ENCODE measurements at places on chromosomes 16 and 17.

GRCh38 chr17:72863526-72864211 is 228.8 kb downstream of the SLC39A11 start:
- no peak for DNase-seq

GRCh38 chr17:31318851-31319661 is 2.4 kb downstream of the EVI2A start:
- DNase-seq: no peak

- DNase-seq: no peak
These were observed 59.0 kb upstream of the TBX2 start for GRCh38 chr17:61340431-61341209.

GRCh38 chr17:58268774-58269556 is 11.8 kb downstream of the MPO start:
- no peak for DNase-seq

- no peak for DNase-seq
These were observed 195.7 kb upstream of the WSCD1 start for GRCh38 chr17:5874486-5874885.

Data from left cardiac atrium (tissue), 4 donors.